ENCODE measurements at places on chromosomes 2 and 18.

- no peak for DNase-seq
Measured at GRCh38 chr18:46468426-46469180, 188.4 kb downstream of the LOXHD1 start.

DNA sequence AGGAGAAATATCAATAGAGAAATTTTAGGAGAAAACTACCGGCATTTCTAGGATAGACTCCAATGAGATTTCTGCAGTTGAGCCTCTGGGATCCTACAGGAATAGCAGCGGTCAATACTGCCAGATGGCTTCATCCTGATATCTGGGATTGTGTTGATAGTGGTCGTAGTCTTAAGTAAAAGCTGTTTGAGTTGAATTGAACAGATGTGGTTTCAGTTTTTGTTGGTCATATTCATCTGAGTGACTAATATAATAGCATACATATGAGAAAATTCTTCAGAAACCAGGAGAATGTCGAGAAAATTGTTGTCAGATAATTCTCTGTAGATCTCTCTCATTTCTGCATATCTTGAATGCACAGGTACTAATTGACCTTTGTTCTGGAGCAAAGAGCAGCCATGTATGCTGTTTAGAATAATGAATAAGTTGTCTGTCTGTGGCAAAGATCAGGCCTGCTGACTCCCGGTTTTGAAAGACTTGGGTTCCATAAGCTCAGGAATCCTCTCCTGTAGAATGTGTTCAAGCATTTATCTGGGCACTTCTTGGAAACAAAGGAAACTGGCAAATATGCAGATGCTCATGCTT, 288.1 kb downstream of the TMX3 start:
- DNase-seq: peak; percentile 70

- DNase-seq: no peak
Measured at GRCh38 chr2:27815860-27816438, 44.4 kb downstream of the MRPL33 start.

- no peak for DNase-seq
Measured at GRCh38 chr2:219243291-219243761, 1.9 kb downstream of the GLB1L start.

- DNase-seq: no peak
Measured at GRCh38 chr2:226796840-226797288, 2.8 kb downstream of the IRS1 start.

All from fibroblast of upper back skin (primary cell).